Stimulated activated CD8-positive, alpha-beta memory T cell treated with anti-CD3 and anti-CD28 coated beads, Interleukin-2, amount 100 ng/mL, for 1 hour (primary cell): ENCODE measurements at places on chromosomes 7 and 10.

- DNase-seq: no peak
Observed at GRCh38 chr7:74083928-74084721, 521 bp downstream of the LIMK1 start.

DNA sequence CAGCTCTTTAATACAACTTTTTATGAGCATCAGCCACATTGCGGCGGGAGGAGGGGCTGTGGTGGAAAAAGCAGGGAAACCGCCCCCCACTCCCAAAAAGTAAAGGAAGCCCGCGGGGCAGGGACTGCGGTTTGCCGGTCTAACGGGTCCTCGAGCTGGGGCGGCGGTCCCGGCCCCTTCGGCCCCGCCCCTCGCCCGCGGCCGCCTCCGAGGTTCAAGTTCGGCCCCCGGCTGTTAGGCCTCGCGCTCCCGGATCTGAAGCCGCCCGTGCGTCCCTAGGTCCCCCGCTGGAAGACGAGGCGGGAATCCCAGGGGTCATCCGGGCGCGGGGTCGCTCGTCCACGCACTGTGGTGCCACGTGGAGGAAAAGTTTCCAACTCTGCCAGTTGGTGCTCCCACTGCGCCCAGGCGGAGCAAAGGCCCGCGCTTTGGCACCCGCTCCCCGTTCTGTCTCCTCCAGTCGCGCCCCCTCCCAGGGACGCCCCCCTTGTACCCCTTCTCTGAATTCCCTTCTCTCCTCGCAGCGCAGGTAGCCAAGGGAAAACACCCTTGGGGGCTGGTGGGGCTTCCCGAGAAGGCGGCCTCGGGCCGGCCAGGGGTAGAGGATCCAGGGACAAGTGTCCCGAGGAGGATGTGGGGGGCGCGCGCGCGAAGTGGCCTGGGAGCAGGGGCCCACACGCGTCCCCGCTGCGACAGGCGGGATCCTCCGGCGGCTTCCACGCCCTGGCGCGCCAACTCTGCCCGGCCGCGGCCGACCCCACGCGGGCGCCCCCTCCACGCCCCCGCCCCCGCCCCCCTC, 798 bp upstream of the AUTS2 start:
- DNase-seq: no peak

GRCh38 chr10:133166828-133167692, 7.0 kb downstream of the KNDC1 start:
- no peak for DNase-seq

DNA sequence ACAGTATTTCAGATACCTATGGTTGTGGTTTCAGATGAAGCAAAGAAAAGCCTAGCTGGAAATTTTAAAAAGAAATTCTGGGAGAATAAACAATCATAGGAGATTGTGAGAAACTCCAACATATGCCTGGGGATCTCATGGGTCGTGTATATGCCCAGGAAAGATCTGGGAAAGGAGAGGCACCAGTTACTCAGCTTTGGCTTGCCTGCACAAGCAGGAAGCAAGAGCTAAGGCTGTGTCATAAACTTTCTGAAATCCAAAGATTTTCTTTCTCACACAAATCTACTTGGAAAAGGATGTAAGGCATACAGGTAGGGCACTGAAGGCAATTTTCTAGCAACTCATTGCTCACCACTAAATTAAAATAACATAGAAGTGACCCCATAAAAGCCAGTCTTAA, 373.6 kb downstream of the CDC14C start:
- no peak for DNase-seq
